ENCODE measurements at places on chromosomes 13 and 19.

DNA sequence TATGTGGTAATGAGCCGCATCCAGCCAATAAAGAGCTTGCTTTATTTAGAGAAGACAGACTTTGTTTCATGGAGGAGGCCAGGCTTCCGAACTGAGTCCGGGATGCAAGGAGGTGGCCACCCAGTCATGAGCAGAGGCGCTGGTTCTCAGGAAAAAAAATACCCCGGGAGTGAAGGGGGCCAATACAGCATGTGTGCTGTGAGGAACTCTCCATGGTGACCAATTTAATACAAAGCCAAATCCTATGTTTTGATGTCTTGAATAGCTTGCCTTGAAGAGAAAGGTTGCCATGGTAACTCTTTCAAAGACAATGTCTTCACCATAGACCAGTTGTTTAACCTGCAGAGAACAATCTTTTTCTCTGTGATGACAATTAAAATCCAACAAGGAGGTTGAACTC, 43.4 kb upstream of the PDCD5 start:
- DNase-seq = no peak

- DNase-seq = no peak
Observed at GRCh38 chr19:39119830-39120229, 5.8 kb upstream of the PAK4 start.

DNA sequence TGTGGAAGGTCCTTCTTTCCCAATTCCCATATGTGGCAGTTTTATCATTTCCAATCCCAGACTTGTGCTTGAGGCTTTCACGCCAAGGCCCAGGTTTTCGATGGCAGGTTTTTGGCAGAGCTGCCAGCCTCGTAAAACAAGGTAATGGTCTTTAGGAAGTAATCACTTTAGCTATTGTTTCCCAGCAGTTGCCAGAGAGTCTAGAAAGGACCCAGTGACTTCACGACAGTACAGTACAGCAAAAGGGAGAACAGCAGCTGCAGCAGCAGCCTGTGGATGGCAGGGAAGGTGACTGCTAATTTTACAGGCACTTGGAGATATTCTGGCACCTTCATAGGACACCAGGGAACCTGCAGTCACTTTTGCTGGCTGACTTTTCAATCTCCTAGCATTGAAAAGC, 291.6 kb upstream of the MAB21L1 start:
- DNase-seq = no peak

GRCh38 chr13:77113496-77113895, 86.5 kb upstream of the FBXL3 start:
- DNase-seq = no peak

DNA sequence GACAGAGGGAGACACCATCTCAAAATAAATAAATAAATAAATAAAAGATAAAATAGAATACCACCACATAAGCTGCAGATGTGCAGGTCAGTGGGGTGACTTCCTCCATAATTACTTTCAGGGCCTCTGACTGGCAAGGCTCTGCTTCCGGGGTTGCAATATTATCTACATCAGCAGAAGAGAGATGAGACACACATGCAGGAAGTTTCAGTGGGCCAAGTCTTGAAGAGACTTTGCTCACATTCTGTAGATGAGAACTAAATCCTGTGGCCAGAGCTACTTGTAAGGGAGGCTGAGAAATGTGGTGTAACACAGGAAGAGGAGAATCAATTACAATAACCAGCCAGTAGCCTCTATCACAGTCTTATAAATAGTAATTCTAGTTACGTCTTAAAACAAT, 89.9 kb upstream of the MAB21L1 start:
- DNase-seq = no peak
